ENCODE measurements at places on chromosomes 1 and 21. TPM values are rescaled to one million over a fixed set of nuclear protein-coding genes. Genes with fewer than 3 reads are reported as not detected.
A peak's percentile ranks its signal among the peaks of the same experiment; 100 is the strongest.

The SERTAD4 gene
- 5.7 TPM for polyA plus RNA-seq

The FCRL6 gene
- polyA plus RNA-seq: 0.25 TPM

The LCE3D gene
- not detected for polyA plus RNA-seq

The LORICRIN gene
- not detected for polyA plus RNA-seq

The FGR gene
- polyA plus RNA-seq: 1.9 TPM

- DNase-seq: no peak
Observed at GRCh38 chr1:105087506-105087905, 1337.8 kb downstream of the AMY1C start.

DNA sequence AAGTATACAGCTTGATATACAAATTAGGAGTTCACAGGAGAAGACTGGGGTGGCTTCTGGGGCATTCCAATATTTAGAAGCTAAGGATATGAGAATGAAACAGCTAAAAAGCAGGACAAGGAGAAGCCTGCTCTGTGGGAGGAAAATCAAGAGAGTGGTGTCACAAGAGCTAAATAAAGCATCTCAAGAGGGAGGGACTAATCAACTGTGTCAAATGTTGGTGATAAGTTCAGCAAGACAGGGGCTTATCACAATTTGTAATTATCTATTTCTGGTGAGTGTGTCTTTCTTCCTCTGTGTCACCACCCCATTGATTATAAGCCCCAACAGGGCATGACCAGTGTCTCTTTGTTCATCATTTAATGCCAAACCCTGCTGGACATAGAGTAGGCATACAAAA lies 295.8 kb upstream of the DUSP10 start:
- DNase-seq: no peak

DNA sequence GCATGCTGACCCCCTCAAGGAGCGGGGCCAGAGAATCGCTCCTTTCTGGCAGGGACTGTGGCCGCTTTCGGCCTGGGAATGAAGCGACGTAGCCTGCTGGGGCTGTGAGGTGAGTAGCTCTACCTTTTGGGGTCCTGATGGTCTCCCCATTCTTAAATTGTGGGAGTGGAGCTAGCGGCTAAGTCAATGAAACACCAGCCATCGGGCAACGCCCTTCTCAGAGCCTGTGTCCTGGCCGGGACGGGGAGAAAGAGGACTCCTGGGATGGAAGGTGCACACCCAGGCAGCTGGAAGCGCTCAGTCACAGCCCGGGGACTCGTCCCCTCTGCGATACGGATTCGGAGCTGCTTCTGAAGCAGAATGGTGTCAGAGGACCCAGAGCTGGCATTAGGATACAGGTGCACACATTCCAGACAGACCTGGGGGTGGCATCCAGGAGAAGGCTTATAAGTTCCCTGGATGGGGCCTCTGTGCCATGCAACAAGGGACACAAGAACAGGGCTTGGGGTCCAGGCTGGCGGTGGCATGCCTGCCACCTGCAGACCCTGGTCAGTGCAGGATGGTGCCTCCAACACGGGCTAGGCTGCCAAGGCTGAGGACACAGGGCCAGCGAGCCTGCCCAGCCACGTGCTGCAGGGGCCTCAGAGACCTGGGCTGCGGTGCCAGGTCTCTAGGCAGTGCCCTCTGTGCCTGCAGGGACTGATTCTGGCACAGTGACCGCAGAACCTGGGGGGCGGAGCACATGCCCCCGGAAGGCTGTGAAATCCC lies 945 bp upstream of the WNT9A start:
- DNase-seq: no peak

DNA sequence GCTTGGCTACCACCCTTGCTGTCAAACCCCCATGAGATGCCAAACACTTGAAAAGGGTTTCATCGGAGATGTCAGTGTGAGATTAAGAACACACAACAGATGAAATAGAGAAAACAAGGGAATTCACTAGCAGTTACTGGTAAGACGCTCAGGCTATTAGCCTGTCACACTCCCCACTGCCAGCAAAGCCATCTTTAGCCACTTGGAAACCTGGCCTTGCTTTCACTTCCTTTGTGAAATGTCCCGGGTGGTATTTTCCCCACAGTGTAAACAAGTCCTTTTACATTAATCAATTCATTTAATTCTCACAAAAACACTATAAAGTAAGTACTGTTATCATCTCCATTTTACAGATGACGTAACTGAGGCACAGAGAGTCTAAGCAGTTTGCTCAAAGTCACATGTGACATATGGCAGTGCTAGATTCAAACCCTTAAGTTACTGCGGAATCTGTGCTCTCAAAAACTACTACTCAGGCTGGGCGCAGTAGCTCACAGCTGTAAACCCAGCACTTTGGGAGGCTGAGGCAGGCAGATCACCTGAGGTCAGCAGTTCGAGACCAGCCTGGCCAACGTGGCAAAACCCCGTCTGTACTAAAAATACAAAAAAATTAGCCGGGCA lies 32.7 kb upstream of the KHDRBS1 start:
- no peak for DNase-seq

DNA sequence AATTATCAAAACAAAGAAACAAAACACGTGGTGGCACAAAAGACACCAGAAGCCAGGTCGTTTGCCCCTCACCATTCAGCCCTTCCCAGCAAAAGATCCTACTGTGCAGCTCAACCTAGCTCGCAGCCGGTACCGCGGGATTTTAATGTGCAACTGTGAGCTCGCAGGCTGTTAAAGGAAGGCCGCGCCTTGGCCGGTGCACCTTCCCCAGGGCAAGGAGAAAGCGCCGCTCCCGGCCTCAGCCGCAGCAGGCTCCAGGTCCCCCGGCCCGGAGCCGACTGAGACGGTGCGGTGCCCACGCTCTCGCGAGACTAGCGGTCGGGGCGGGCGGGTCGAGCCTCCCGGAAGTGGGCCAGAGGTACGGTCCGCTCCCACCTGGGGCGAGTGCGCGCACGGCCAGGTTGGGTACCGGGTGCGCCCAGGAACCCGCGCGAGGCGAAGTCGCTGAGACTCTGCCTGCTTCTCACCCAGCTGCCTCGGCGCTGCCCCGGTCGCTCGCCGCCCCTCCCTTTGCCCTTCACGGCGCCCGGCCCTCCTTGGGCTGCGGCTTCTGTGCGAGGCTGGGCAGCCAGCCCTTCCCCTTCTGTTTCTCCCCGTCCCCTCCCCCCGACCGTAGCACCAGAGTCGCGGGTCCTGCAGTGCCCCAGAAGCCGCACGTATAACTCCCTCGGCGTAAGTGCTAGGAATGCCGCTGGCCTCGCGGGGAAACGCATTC lies at the start of gene AGL:
Gene AGL (plus strand): TSS at position 618 of the 715 bp plus-strand sequence. CDS start 682 bp downstream, outside the sequence.
- peak; percentile 73 for DNase-seq

- no peak for DNase-seq
Observed at GRCh38 chr1:67771152-67771551, 62.1 kb downstream of the GNG12 start.

DNA sequence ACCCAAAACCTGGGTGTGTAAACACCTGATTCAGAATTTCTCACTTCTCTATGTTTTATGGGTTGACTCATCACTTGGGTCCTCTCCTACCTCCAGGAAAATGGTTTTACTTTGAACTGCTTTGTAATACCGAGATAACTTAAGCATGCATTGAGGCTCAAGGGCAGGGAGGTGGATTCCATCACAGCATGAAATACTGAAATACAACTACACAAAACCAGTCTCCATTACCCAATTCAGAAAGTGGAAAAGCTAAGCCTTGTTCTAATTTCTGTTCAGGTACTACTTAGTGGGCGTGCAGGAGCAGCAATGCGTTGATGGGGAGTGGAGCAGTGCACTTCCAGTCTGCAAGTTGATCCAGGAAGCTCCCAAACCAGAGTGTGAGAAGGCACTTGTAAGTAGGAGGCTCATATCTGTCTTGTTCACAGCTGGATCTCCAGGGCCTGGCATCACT lies 6.1 kb upstream of the C4BPA start:
- DNase-seq: no peak

DNA sequence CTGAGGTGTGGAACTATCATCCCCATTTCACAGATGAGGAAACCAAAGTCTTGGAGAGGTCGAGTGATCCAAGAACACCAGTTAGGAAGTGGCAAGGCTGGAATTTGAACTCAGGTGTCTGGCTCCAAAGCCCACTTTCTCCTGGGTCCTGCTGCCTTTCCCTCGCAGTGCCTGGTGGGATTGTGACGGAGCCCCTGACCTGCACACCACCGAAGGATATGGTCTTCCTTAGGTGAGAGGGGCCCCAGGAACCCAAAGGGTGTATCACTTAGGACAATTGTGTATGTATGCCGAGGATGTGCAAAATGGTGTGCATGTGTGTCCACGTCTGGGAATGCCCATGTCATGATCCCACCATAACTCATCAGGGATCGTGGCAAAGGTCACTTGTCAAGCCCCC lies 392.7 kb downstream of the MATN1 start:
- no peak for DNase-seq

DNA sequence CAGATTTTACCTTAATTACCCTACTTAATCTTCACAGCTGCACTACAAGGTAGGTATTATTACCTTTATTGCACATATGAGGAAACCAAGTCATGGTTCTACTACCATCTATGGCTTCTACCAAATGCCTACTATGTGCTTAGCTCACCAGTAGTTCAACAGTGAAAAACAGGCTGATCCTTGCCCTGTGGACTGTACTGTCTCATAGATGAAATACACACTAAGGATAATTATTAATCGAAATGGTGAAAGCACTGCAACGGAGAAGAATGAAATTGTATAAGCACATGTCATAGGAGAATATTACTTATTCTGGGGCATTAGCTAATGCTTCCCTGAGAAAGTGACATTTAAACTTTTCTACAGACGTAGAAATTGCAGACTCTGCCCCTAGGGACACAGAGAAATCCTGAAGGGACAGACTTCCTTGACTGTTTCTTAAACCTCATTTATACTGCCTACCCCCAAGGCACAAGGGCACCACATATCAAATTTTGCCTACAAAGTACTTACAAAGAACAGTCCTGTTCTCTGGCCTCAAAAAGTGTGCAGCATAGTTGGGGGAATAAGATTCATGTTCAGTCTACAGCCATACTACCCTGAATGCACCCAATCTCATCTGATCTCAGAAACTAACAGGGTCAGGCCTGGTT lies 148.4 kb upstream of the ZC3H11B start:
- DNase-seq: no peak

- DNase-seq: no peak
Observed at GRCh38 chr1:161164901-161165610, 1.2 kb upstream of the PPOX start.

DNA sequence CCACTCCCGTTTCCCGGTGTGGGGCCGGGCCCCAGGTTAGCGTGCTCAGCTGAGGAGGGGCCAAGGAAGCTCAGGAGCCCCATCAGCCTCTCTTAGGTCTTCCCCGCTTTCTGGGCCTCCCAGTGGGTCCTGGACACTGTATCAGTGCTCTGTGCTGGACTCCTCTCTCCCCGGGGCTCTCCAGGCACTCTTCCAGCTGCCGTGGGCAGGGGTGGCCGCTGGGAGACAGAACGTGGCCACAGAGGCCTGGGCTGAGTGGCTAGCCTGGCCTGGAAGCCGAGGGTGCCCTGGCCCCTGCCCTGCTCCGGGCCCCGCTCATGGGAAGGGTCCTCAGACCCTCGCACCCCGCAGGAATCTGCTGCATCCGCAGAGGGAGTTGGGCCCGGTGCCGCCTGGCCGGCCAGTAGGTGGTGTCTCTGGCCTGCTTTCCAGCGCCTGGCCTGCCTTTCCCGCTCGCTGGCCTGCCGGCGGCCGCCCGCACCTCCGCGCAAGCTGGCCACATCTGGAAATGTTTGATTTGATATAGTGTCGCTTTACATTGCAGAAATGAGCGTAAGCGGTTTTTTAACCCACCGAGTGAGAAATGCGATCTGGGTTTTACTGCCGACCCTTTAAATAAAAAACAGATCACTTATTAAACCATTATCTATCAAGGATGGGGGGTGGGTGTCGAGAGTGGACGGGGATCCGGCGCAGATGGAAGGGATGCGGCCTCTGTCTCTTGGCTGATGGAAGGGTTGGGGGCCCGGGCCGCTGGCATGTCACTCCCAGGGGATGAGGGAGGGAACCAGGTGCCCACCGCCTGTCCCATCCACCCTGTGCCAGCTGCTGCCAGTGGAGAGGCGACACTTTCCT lies 74.4 kb upstream of the TTC34 start:
- DNase-seq: peak; percentile 58

DNA sequence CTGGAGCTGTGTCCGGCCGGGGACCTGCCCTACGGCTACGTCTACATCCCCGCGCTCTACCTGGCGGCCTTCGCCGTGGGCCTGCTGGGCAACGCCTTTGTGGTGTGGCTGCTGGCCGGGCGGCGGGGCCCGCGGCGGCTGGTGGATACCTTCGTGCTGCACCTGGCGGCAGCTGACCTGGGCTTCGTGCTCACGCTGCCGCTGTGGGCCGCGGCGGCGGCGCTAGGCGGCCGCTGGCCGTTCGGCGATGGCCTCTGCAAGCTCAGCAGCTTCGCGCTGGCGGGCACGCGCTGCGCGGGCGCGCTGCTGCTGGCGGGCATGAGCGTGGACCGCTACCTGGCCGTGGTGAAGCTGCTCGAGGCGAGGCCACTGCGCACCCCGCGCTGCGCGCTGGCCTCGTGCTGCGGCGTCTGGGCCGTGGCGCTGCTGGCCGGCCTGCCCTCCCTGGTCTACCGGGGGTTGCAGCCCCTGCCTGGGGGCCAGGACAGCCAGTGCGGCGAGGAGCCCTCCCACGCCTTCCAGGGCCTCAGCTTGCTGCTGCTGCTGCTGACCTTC lies 412 bp downstream of the GPR25 start:
- DNase-seq: no peak

DNA sequence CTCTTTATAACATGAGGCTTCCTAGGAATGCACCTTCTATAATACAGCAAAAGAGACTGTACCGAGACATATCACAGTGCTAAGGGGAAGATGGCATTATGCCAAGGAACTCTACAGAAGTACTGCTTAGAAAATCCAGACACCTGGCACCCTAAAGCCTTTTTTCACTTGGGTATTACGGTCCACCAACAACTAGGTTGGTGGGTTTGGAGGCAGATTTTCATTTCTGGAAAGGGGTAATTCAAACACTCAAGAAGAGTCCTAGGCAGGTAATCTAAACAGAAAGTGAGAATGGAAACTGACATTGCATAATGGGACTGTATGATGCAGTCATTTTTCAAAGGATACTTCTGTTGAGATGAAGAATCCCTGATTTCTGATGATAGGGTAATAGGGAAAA lies 19.6 kb downstream of the SCMH1 start:
- DNase-seq: no peak

DNA sequence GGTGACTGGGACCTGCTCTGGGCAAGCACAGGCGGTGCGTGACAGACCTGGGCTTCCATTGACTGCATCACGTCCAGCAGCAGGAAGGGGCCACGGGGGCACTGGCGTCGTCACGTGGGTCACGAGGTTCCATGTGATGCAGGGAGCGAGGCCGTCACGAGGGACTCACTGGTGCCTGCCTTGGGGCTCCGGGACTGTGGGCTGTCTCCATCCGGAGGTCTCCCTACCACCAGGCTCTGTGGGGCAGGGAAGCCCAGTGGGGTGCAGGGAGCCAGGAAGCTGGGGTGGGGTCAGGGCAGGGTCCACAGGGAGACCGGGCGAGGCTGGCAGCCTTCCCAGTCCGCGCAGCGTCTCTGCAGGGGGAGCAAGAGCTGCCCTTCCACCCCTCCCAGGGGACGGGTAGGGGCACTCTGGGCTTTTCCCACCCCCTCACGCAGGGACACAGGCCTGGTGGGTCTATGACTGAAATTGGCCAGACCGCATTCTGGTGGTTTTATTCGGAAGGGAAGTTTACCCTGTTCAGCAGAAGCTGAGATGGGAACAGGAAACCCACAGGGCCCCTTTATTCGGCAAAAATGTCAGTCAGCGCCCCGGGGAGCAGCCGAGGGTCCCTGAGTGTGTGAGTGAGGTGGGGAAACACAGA lies 416 bp upstream of the TNFRSF14 start:
- DNase-seq: no peak
